ENCODE measurements at places on chromosomes 7 and 10. TPM values are rescaled to one million over a fixed set of nuclear protein-coding genes. Genes with fewer than 3 reads are reported as not detected.

The SSC4D gene
- 0.42 TPM for total RNA-seq

- H3K36me3 ChIP-seq = no peaks in the 10 kb centered on the region
- H3K4me1 ChIP-seq = peaks cover 2% of the 10 kb centered on the region
- peak overlapping the region; percentile 24 for H3K27ac ChIP-seq
- peak; percentile 31 for DNase-seq
- H3K27me3 ChIP-seq = no peaks in the 10 kb centered on the region
Observed at GRCh38 chr7:13850185-13850752, 139.2 kb downstream of the ETV1 start.

DNA sequence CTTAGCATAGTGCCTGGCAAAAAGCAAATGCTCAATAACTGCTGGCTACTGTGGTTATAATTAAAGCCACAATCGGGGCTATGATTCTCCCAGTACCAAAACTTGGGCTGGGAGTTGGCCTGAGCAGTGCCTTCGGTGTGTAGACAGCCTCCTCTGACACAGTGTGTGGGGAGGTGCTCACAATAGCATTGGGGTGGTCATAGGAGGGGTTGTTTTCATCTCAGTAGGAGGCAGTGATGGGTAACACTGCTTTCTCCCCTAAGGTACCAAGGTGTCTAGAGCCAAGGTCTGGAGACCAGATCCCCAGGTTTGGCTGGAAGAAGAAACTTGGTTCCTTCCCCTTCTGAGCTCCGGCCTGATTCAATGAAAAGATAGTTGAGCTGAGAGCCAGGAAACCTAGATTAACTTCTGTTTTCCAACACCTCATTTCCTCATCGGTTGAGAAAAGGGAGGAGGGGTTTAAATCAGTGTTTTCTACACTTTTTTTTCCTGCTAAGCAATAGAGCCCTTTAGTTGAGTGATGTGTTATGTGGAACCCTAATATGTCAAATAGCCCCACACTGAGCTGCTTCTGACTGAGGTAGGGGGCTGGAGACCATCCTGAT lies 68.2 kb downstream of the LRMDA start:
- no peak overlapping the region for H3K27ac ChIP-seq
- H3K4me3 ChIP-seq = no peak overlapping the region
- no peak for DNase-seq
- H3K4me1 ChIP-seq = no peaks in the 10 kb centered on the region

DNA sequence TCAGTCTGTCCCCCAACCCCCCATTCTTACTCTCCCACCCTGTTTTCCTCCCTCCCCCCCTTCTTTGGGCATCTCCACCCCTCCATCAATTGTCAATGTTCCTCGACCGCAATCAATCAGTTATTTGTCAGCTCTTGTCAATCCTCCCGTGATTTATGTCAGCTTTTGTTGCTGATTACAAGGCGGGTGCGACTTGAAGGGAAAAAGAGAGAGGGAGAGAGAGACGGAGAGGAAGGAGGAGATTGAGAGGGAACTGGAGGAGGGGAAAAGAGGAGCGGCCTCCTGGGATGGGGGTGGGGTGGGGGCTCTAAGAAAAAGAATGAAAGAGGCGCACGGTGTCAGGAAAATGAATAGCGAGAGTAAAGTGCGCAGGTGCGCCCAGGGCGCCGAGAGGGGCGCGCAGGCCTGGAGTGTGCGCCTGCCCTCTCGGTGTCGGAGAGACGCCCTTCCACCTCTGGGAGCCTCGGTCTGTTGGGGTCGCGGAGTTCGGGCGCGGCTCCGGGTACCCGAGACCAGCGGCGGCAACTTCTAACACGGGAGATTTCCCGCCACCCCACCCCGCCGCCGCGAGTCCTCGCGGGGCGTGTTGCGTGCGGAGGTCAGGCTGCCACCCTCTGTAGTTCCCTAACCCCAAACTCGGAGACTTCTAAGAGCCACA lies 1.1 kb upstream of the ZNF503 start:
- peak overlapping the region; percentile 60 for H3K4me3 ChIP-seq
- peak; percentile 45 for DNase-seq
- H3K27ac ChIP-seq = peak overlapping the region; percentile 90

GRCh38 chr10:96495544-96495943 lies 18.2 kb downstream of the TLL2 start:
- no peak overlapping the region for H3K27ac ChIP-seq
- H3K36me3 ChIP-seq = no peaks in the 10 kb centered on the region
- no peaks in the 10 kb centered on the region for H3K4me1 ChIP-seq
- no peaks in the 10 kb centered on the region for H3K27me3 ChIP-seq
- DNase-seq = no peak

GRCh38 chr7:47034180-47034579 lies 547.7 kb downstream of the TNS3 start:
- no peak overlapping the region for H3K27ac ChIP-seq
- no peak for DNase-seq
- no peaks in the 10 kb centered on the region for H3K27me3 ChIP-seq
- H3K36me3 ChIP-seq = no peaks in the 10 kb centered on the region

DNA sequence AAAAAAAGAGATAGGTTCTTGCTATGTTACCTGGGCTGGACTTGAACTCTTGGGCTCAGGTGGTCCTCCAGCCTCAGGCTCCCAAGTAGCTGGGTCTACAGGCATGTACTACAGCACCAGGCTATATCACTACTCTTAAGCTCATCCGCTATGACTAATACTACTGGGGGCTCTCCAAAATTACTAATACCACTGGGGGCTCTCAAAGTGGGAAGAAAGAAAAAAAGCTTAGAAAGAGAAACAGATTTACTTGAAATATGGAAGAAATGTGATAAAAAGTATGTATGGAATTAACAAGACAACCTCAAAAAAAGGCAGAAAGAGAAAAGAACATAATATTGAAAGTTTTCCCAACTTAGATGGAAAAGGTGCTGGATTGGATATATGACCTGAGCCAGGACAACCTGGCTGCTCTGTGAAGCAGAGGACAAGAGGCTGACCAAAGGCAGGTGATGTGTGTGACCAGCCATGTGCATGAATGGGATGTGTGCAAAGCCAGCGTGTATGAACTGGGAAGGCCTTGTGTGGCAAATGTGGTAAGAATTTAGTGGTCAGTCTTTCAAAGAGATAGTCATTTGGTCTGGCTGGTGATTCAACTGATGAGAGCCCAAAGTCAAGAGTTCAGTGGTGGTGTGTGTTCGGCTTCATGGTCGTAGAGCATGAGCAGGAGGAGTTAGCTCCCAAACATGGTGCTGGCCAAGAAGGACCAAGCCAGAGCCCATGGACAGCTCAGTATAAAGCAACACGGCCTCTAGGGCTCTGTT lies 232.4 kb upstream of the KLF14 start:
- H3K4me1 ChIP-seq = no peaks in the 10 kb centered on the region
- no peak overlapping the region for H3K4me3 ChIP-seq
- DNase-seq = no peak
- H3K27ac ChIP-seq = no peak overlapping the region

DNA sequence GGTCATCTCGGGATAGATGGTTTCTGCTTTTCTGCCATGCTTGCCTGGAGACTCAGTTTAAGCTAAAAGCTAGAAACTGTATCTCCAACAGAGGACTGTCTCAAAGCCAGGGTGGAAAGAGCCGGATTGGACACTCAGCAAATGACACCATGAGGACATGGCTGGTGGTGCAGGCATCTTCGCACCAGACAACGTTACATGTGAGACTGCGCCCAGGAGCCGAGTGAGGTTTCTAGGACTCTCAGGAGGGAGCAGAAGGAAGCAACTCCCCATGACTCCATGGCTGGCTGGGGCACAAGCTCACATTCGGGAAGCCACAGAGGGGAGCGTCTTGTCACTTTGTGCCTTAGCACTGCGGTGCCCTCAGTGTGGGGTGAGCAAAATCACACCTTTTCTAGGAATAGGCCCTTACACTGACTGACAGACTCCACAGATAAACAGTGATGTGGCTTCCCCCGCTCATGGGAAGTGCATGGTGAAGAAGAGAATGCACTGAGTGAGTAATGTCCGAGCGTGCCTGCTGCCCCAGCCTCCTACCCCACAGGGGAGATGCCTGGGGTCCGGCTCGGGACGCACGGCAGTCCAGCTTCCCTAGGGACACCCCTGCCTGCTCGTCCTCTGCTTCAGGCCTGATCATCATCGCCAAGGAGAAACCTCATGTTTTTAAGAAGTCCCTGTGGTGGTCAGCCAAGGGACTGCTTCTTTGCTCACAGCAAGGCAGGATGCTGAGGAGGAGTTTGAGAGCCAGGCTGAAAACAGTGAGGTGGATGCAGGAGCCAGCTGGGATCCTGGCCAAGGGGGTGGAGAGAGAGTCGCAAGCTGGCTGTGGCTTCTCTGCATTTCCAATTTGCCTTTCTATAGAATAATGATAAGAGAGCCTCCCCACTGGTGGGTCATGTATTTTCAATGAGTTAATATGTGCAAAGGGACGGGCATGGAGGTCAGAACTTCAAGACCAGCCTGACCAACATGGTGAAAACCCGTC lies 52.2 kb upstream of the FXYD4 start:
- no peaks in the 10 kb centered on the region for H3K4me1 ChIP-seq
- H3K27ac ChIP-seq = no peak overlapping the region
- H3K36me3 ChIP-seq = no peaks in the 10 kb centered on the region

All from colonic mucosa (tissue), 4 donors.